Smooth muscle cell of bladder (primary cell): ENCODE measurements at places on chromosomes 12 and 14. TPM values are rescaled to one million over a fixed set of nuclear protein-coding genes. Genes with fewer than 3 reads are reported as not detected.

The TSHR gene
- not detected in 2 replicates for total RNA-seq

The TBC1D30 gene
- 0.18 and 0.28 TPM in 2 replicates for total RNA-seq

The KLRG1 gene
- total RNA-seq, result 0.28 and 0.65 TPM in 2 replicates

The STRAP gene
- total RNA-seq, result 60.5 and 67.1 TPM in 2 replicates

The AKAP5 gene
- 0.74 and 1.1 TPM in 2 replicates for total RNA-seq

The KCNH3 gene
- under 0.01 and 0.09 TPM in 2 replicates for total RNA-seq

The CLEC4C gene
- total RNA-seq, result not detected in 2 replicates

The ACVRL1 gene
- 19.8 and 34.7 TPM in 2 replicates for total RNA-seq

The FAM186B gene
- total RNA-seq, result 0.28 and 0.37 TPM in 2 replicates

The C12orf54 gene
- total RNA-seq, result not detected in 2 replicates

The ZC3H14 gene
- 46.5 and 49.4 TPM in 2 replicates for total RNA-seq

The A2ML1 gene
- total RNA-seq, result 0.09 and 0.14 TPM in 2 replicates

The RGS6 gene
- not detected in 2 replicates for total RNA-seq

The OLR1 gene
- 0.92 and 3.1 TPM in 2 replicates for total RNA-seq

The KRT1 gene
- not detected in 2 replicates for total RNA-seq

The MYF6 gene
- total RNA-seq, result not detected in 2 replicates

The OASL gene
- 0.09 and 0.57 TPM in 2 replicates for total RNA-seq

The ZNF385A gene
- total RNA-seq, result 0.71 and 1.5 TPM in 2 replicates

The TAS2R46 gene
- total RNA-seq, result 1.3 and 1.8 TPM in 2 replicates

The ESPL1 gene
- total RNA-seq, result 0.46 and 1.00 TPM in 2 replicates

The SRSF9 gene
- total RNA-seq, result 236 and 304 TPM in 2 replicates

The SYNE2 gene
- 8.8 and 12.4 TPM in 2 replicates for total RNA-seq

The TRAFD1 gene
- 55.8 and 55.9 TPM in 2 replicates for total RNA-seq

The RILPL1 gene
- total RNA-seq, result 5.0 and 9.5 TPM in 2 replicates

The OR6C2 gene
- not detected in 2 replicates for total RNA-seq

The MMP17 gene
- 11.7 and 16.5 TPM in 2 replicates for total RNA-seq

The AQP2 gene
- total RNA-seq, result not detected in 2 replicates

The SLCO1C1 gene
- total RNA-seq, result not detected in 2 replicates

The GSG1 gene
- 0.09 and 0.28 TPM in 2 replicates for total RNA-seq

The PMEL gene
- 0.28 and 0.71 TPM in 2 replicates for total RNA-seq

The TMPRSS12 gene
- not detected in 2 replicates for total RNA-seq

The GUCY2C gene
- not detected in 2 replicates for total RNA-seq

The RTN1 gene
- total RNA-seq, result 1.6 and 2.7 TPM in 2 replicates

The AJUBA gene
- total RNA-seq, result 31.0 and 47.3 TPM in 2 replicates

The HOXC11 gene
- under 0.01 and 0.14 TPM in 2 replicates for total RNA-seq

The MYH6 gene
- not detected in 2 replicates for total RNA-seq

The GPR132 gene
- under 0.01 and 0.55 TPM in 2 replicates for total RNA-seq

The SLCO1B3 gene
- total RNA-seq, result not detected in 2 replicates

The AMDHD1 gene
- total RNA-seq, result 0.14 and 0.37 TPM in 2 replicates

The RNU4-1 gene
- total RNA-seq, result under 0.01 TPM in 1 of 2 replicates, not detected in the other

The DDN gene
- under 0.01 and 0.18 TPM in 2 replicates for total RNA-seq

The DHRS1 gene
- 7.2 and 10.5 TPM in 2 replicates for total RNA-seq

The CFAP54 gene
- total RNA-seq, result 1.1 and 1.4 TPM in 2 replicates

The PLCZ1 gene
- not detected in 2 replicates for total RNA-seq
